ENCODE measurements at places on chromosomes 16 and 17. TPM values are rescaled to one million over a fixed set of nuclear protein-coding genes. Genes with fewer than 3 reads are reported as not detected.

The ZG16 gene
- total RNA-seq, result 1.2 TPM

The SSTR5 gene
- total RNA-seq, result not detected

The CLTC gene
- 313 TPM for total RNA-seq

The PCTP gene
- total RNA-seq, result 25.1 TPM

The KRT13 gene
- 2.5 TPM for total RNA-seq

The TEKT3 gene
- total RNA-seq, result not detected

The CCL13 gene
- total RNA-seq, result not detected

The IRF8 gene
- 0.11 TPM for total RNA-seq

The ARL17B gene
- 5.5 TPM for total RNA-seq

The CCL7 gene
- total RNA-seq, result not detected

The ZFP90 gene
- 20.0 TPM for total RNA-seq

The NPIPA7 gene
- total RNA-seq, result 1.4 TPM

The CSH2 gene
- total RNA-seq, result not detected

The RNF43 gene
- total RNA-seq, result 0.22 TPM

The KRT20 gene
- total RNA-seq, result not detected

The TBC1D28 gene
- total RNA-seq, result not detected

The GINS3 gene
- 1.4 TPM for total RNA-seq

The SETD1A gene
- 5.0 TPM for total RNA-seq

The CNTNAP1 gene
- 3.1 TPM for total RNA-seq

The CIAO3 gene
- total RNA-seq, result 45.2 TPM

The MFSD6L gene
- not detected for total RNA-seq

The NUBP1 gene
- 24.7 TPM for total RNA-seq

The NAGS gene
- 2.4 TPM for total RNA-seq

The AANAT gene
- not detected for total RNA-seq

The SALL1 gene
- total RNA-seq, result not detected

The CCL5 gene
- total RNA-seq, result not detected

The NT5C gene
- total RNA-seq, result 68.2 TPM

The OTOA gene
- 0.11 TPM for total RNA-seq

The C16orf92 gene
- not detected for total RNA-seq

The PMP22 gene
- 0.79 TPM for total RNA-seq

The PPP1R9B gene
- 38.3 TPM for total RNA-seq

The SYCE1L gene
- total RNA-seq, result 0.33 TPM

The TP53TG3D gene
- total RNA-seq, result not detected

The KRT17 gene
- total RNA-seq, result 3,292 TPM

The METTL26 gene
- total RNA-seq, result 86.0 TPM

Measured in placental epithelial cell (primary cell).